Stimulated activated naive CD4-positive, alpha-beta T cell treated with Interleukin-2 at 50 U/mL for 16 hours (primary cell): ENCODE measurements at places on chromosomes 4 and X.

- no peak for DNase-seq
These were observed 170.8 kb downstream of the ZNF674 start for GRCh38 chrX:46374371-46374770.

- no peak for DNase-seq
These were observed 5.4 kb downstream of the STBD1 start for GRCh38 chr4:76311896-76312331.

GRCh38 chr4:104860238-104861123, 286.2 kb upstream of the TET2 start:
- DNase-seq, result peak; percentile 2

- no peak for DNase-seq
These were observed 40.1 kb downstream of the NOP14 start for GRCh38 chr4:2923141-2923551.

GRCh38 chr4:131001371-131001770, 1905.4 kb downstream of the C4orf33 start:
- no peak for DNase-seq

DNA sequence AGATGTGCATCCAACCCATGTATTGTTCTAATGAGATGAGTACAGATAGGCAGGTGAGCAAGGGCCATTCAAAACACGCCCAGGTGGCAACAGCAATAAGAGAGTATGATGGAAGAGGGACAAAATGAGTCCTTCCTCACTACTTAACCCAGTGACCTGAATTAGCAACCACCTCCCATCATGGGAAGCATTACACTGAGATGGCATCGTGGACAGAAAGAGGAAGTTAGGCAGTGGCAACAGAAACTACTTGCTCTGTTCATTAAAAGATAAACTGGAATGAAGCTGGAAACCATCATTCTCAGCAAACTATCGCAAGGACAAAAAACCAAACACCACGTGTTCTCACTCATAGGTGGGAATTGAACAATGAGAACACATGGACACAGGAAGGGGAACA, 17.2 kb downstream of the RXFP1 start:
- DNase-seq, result no peak

GRCh38 chrX:100681599-100681998, 37.6 kb downstream of the SRPX2 start:
- no peak for DNase-seq

DNA sequence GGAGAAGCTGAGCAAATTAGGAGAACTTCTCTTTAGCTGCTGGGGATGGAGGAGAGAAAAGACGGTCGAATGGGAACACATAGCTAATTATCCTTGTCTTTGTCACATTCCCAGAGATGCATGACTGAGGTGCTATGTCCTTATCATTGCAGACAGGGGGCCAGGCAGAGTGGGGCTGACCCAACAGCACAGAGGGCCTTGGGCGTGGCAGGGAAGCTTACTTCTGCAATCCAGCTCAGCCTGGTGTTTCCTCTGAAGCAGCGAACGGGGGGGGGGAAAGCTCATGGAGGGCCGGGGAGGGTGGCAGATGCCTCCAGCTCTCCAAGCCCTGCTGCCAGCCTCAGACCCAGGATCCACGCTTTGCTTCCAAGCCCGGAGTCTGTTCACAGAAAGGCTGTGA, 50.8 kb upstream of the HOPX start:
- no peak for DNase-seq

DNA sequence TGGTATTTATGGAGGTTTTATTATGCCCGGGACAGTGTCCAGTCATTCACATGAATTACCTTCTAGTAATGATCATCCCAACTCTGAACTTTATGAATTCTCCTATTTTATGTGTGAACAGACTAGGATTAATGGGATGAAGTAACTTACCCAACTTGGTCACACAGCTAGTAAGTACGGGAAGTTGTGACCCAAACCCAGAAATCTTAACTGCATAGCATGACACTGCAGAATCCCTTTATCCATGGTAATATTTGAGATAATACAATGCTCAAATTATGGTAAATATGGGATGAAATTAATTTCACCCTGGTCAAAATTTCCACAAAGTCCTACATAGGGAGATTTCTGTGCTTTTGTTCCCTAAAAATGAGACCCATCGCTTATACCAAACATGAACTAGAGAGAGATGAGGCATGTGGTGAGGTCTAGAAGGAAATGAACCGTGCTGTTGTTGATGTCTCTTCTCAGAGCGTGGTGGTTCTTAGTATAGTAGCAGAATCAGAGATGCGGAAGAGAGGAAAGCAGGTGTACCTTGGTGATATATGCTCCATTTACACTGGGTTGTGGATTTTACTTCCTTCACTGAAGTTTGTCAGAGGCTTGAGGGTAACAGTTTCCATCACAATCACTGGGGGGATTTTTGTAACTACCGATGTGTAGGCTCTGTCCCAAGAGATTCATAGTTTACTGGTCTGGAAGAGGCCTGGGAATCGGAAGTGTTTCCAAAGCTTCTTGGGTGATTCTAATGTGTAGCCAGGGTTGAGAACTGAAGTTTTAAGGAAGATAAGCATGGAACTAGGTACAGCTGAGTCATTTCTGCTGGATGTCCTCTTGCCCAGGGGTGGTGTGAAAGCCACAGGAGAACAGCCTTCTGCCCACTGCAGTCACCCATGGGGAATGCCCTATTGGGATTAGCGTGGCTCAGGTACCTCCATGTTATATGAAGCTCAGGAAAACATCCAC, 30.2 kb upstream of the FAM9C start:
- no peak for DNase-seq

GRCh38 chr4:26073886-26074560, 160.0 kb downstream of the SMIM20 start:
- DNase-seq, result peak; percentile 15

DNA sequence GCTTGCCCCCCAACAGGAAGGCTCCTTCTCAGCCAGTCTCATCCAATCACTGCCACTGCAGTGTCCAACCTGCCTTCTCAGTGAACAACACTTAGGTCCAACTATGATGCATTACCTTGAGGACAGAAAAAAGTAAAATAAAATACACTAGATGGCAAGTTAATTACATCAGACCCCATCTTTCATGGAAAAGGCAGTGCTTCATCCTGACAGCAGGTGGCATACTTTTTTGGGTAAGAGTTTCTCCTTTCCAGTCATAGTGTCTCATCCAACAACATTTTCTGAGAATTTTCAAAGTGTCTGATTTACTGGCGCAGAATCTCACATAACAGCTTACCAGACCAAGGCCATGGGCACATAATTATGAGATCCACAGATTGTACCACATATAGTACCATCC, 1742.8 kb downstream of the PCDH7 start:
- DNase-seq, result no peak

- DNase-seq, result no peak
These were observed 96.3 kb downstream of the SMIM20 start for GRCh38 chr4:26010304-26010703.
